Stimulated activated CD4-positive, alpha-beta T cell treated with anti-CD3 and anti-CD28 coated beads, Interleukin-2, amount 100 ng/mL, for 48 hours (primary cell): ENCODE measurements at places on chromosomes 7 and 10.

DNA sequence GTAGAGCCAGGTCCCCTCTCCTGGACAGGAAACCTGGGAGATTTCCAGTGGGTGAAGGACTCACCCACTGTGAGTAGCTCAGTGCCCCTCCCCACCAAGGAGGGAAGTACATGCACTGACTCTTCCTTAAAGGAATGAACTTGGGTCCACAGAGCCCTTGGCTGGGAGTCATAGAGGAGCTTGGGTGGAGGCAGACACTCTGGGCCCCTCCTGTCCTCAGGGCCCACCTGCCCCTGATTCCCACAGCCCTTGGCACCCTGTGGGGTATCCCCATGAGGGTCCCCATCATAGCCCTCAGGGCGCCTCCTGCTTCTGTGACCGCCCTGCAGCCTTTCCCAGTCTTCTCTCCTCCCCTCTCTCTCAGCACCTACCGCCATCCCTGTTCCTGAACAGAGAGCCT is 3.7 kb downstream of the EN2 start:
- no peak for DNase-seq

GRCh38 chr7:133409421-133409820 is 156.5 kb downstream of the EXOC4 start:
- DNase-seq: no peak

DNA sequence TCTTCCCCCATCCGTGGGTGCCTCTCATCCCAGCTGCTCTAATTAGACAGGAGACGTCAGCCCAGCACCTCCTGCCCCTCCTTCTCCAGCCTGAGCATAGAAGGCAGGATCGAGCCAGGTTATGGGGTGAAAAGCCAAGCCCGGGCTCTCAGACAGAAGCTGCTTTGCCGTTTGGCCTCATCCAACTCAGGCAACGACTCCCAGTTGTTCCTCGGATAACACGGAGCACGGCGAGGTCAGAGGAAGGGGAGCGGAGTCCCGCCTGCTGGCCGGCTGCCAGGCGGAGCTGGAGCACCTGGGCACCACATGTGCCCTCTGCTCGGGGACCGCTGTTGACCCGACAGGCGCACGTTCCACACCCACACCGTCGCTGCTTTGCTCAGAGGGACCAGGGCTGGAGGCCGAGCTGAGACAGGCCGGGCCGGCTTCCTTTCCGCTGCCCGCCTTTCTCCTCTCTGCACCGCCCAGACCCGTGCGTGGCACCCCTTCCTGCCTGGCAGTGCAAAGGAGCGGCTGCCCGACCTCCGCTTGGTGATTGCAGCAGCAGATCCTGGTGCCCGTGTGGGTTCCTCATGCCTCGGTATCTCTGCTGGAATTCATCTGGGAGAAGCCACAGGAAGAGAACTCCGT is 21.6 kb upstream of the UNCX start:
- DNase-seq: no peak

GRCh38 chr7:66919704-66920103 is 1.3 kb upstream of the TMEM248 start:
- DNase-seq: no peak
